ENCODE measurements at places on chromosomes 6 and 20. TPM values are rescaled to one million over a fixed set of nuclear protein-coding genes. Genes with fewer than 3 reads are reported as not detected.

DXO gene
- 31.9 TPM for total RNA-seq

MRAP2 gene
- total RNA-seq, result not detected

MUCL3 gene
- total RNA-seq, result not detected

ACOT8 gene
- total RNA-seq, result 22.3 TPM

PTCRA gene
- total RNA-seq, result 35.0 TPM

OTOR gene
- not detected for total RNA-seq

BTN1A1 gene
- 0.10 TPM for total RNA-seq

APOBEC2 gene
- not detected for total RNA-seq

CDH4 gene
- total RNA-seq, result 0.67 TPM

FAM209A gene
- total RNA-seq, result 3.8 TPM

TXLNB gene
- total RNA-seq, result 0.52 TPM

PRL gene
- not detected for total RNA-seq

DNA sequence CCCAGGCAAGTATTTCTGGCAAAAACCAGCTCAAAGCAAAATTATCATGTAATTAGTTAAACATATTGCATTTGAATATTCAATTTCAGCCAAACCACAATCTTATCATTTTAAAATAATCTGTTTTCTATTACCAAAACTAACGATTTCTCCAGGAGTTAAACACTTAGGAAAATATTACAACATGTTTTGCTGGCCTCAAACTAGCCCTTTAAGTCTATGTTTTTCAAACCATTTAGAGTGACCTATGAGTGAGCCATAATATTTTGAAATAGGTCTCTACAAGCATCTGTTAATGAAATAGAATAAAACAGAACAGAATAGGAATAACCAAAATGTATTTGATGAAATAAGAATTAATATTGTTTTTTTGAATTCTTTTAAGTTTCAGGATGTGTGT lies 370.9 kb downstream of the COL12A1 start:
- no peak for DNase-seq

GRCh38 chr20:18999086-18999485 lies 185.5 kb downstream of the SCP2D1 start:
- DNase-seq, result no peak

DNA sequence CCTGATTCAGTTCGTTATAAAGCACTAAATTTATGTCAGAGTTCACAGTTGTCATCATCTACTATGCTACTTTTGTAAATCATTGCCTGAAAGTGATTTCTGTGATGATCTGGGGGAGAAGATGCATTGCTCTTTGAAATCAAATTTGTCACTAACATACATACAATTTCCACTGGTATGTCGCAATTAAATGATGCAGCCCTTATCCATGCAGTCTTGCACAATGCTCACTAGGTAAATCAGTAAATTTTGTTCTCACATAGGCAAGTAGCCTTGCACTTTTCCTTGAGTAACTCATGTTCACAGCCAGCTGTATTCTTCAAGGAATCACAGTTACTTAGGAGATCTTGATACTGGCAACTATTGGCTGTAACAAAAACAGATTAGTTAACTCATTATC lies 20.8 kb downstream of the CRISP2 start:
- DNase-seq, result no peak

DNA sequence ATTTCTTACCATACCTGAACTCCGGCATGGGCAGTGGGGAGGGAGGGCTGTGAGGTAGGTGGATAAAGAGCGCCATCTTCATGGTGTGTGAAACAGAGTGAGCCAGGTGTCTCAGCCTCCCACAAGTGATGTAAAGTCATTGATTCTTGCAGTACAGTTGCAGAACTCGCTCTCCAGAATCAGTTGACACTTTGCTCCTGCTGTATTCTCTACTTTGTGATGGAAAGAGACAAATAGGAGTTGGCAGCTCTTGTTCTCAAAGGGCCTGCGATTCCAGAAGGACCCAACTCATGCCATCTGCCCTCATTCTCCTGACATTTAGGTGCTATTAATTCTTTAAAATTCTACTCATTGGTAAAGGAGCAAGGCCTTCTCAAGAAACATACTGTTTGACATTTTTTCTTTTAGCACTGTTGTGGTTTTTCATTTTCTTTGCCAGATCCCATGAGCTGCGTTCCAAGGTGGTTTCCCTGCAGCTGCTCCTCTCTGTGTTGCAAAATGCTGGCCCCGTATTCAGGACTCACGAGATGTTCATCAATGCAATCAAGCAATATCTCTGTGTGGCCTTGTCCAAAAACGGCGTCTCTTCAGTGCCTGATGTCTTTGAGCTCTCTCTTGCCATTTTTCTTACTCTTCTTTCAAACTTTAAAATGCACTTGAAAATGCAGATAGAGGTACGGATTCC lies 49.3 kb downstream of the ARFGEF2 start:
- no peak for DNase-seq

DNA sequence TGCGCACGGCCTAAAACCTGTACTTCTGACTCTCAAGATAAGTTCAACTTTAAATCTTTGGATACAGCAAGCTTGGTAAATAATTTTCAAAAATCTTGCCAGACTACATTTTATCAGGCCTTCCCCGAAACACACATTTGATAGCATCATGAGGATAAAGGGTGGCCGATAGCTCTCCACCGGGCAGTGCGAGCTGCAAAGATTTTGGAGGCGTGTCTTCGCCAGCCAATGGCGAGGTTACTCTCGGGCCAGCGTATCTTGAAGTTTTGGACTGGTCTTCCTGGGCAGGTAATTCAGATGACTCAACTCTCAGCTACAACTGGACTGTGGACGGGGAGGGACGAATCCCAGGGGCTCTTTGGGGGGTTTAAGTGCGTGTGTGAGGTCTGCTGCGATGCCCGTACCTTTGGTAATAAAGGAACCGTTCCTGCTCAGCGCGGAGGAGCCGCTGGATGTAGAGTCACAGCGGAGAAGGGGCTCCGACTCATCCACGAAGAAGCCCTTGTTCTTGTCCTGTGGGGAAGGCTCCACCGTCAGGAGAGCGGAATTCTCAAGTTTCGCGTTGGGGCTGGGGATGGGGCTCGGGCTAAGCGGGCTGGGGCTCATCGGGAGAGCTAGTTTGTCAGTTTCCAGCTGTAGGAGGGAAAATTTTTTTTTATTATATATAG lies 75.3 kb downstream of the TNFRSF21 start:
- DNase-seq, result no peak

GRCh38 chr20:50727792-50728485 lies 3.4 kb upstream of the PARD6B start:
- no peak for DNase-seq

DNA sequence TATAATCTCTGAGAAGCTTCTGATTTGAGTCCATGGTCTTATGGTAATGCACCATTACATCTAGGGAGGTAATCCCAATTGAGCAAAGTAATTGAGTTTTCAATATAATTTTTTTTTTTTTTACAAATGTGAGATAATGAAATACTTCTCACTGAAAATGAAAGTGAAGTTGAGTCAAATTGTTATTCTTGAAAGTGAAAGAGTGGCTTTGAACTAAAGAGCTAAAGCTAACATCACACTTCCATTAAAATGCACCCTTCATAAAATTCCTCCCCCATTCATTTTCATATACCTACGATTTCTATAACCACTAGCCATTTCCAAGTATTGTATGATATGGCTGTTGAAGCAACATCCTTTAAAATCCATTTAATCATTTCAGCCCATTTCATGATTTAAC lies 149.1 kb upstream of the IMPG1 start:
- no peak for DNase-seq

GRCh38 chr6:149196091-149196490 lies 121.4 kb upstream of the TAB2 start:
- DNase-seq, result no peak

DNA sequence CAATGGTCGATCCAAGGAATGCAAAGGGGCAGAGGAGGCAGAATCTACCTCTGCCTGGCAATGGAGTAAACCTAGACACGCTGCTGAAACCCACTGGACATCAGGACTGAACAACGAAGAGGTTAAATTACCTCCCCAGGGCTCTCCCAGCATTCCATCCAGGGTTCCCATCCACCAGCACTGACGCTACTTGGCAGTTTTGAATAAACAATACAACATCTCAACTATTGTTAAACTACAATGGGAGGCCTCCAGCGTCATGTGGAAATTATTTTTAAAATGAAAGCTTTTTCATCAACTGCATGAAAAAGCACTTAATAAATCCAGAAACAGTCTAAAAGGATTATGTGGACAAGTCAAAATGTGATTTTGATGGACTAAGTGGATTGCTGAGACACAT lies 96.8 kb upstream of the NHSL1 start:
- DNase-seq, result no peak

GRCh38 chr20:44981736-44982406 lies 15.6 kb downstream of the STK4 start:
- no peak for DNase-seq

DNA sequence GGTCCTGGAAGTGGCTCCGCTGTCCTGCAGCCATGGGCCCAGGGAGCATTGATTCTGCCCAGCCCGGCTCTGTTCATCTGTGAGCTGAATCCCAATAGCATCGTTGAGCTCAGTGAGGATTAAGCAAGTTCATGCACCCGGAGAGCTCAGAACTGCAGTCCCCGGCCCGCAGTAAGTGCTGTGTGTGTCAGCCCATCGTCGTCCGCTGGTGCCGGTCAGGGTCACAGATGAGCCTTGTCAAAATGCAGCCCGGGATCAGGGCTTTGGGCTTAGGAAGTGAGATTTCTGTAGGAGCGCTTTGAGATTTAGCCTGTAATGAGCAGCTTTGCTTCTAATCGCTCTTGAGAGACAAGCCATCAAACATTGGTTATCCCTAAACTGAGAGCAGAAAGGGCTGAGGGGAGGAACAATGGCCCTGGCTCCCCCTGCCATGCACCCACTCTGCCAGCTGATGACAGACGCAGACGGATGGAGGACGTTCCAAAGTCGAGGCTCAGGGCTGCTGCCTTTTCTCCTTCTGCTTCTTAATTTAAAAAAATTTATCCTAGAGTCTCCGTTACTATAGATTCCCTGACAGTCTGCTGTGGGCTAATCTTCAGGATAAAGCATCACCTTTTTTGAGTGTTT lies 25.6 kb upstream of the SULF2 start:
- DNase-seq, result no peak

- no peak for DNase-seq
Observed at GRCh38 chr6:91213229-91213901, 626.5 kb upstream of the MAP3K7 start.

- no peak for DNase-seq
Observed at GRCh38 chr6:170032706-170033309, 258.1 kb downstream of the DLL1 start.

GRCh38 chr20:61980647-61981583 lies 84.8 kb downstream of the TAF4 start:
- DNase-seq, result no peak

DNA sequence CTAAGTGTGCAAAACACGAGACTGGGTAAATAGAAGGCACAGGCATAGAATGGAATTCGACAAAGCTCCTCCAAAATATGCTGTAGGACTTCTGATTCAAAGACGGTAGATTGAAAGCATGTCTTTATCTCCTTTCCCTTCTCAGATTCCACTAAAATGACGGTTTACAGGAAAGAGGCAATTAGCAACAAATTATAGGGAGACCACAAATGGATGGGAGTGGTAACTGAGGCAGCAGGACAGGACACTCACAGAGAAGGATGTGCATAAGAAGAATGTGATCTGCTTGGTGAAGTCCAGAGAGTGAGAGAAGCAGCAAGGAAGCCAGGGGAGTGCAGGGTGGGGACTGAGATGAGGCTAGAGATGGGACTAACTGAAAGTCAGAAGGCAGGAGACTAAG lies 113.4 kb upstream of the MRPS10 start:
- no peak for DNase-seq

All from T-helper 17 cell (primary cell).